ENCODE measurements at places on chromosomes 2 and 18.

DNA sequence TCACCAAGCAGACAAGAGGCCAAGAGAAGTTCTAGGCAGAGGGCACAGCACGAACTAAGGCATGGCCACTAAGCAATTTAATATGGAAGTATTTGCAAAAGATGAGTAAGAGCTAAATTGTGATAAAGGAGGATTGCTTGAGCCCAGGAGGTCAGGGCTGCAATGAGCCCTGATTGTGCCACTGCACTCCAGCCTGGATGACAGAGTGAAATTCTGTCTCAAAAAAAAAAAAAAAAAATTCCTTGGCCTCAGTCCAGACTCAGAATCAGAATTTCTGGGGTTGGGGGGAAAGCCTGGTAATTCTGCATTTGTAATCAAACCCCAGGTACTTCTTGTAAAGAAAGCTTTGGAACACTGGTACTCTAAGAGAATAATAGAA, 46.8 kb upstream of the RTN4 start:
- DNase-seq = no peak

GRCh38 chr2:239186516-239187357, 214.1 kb downstream of the HDAC4 start:
- no peak for DNase-seq

- DNase-seq = no peak
Measured at GRCh38 chr2:64457524-64457923, 3.6 kb downstream of the LGALSL start.

DNA sequence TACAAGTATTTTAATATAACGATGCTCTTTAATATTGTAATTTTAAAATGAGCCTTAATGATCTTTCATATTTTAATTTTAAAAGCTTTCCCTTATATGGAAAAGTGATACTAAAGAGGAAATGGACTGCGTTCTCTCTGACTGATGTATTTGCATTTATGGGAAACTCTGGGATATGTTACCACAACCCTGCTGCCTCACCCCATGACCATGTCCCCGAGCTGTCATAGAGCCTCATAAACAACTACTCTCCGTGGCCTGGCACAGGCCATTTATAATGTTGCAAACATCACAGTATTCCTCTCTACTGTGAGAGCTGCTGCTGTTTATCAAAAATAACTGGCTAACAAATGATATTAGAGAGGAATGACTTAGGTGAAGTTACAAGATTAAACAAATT, 75.8 kb upstream of the SEC11C start:
- no peak for DNase-seq
